ENCODE measurements at places on chromosomes 4 and X.

- no peak for DNase-seq
- H3K4me1 ChIP-seq, result peaks cover 8% of the 10 kb centered on the region
- no peaks in the 10 kb centered on the region for H3K27me3 ChIP-seq
- H3K36me3 ChIP-seq, result no peaks in the 10 kb centered on the region
- H3K27ac ChIP-seq, result no peak overlapping the region
Measured at GRCh38 chr4:113821856-113822255, 60.3 kb upstream of the CAMK2D start.

DNA sequence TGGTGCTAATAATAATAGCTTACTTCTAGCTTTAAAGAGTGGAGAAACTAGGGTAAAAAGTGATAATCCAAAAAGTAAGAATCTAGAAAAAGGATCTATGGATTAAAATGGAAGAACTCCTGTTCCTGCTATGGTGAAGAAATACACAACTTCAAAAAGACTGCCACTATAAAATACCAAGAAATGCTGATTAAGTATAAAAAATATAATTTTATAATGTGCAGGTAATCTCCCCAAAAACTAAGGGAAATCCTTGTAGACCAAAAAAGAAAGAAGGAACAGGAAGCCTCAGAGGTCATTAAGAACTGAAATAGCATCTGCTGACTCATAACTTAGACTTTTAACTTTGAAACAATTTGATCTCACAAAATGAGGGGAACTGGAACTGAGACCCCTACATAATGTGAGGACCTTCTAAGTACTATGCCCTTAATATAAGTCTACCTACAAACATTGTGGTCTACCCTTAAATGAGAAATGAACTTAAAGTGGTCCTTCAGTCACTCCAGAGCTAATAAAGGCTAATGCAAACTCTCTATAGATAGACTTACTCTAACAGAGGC, 50.6 kb upstream of the SRPX start:
- no peaks in the 10 kb centered on the region for H3K27me3 ChIP-seq
- no peak overlapping the region for H3K27ac ChIP-seq

GRCh38 chrX:9456250-9457074, 8.4 kb upstream of the TBL1X start:
- H3K27ac ChIP-seq, result no peak overlapping the region
- H3K4me3 ChIP-seq, result no peak overlapping the region
- no peaks in the 10 kb centered on the region for H3K27me3 ChIP-seq

DNA sequence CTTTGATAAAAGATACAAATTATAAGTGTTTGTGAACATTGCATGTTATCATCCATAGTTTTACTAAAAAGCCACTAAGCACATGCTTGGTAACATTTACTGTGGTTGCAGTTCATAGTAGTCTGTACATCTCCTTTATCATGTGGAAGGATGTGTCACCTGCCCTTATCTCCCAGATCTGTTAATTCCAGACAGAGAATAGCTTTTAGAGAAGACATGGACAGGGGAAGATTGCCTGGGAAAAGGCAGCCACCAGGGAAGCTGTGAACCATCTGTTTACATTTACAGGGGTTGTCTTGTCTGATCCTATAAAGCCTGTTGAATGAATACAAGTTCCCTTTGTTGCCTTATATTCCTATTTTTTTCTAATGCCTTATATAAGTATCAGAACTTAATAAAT, 396.0 kb downstream of the FAT4 start:
- no peaks in the 10 kb centered on the region for H3K27me3 ChIP-seq
- no peaks in the 10 kb centered on the region for H3K4me1 ChIP-seq
- DNase-seq, result no peak
- no peak overlapping the region for H3K27ac ChIP-seq

- peak overlapping the region; percentile 21 for H3K27ac ChIP-seq
- peaks cover 4% of the 10 kb centered on the region for H3K4me1 ChIP-seq
- H3K27me3 ChIP-seq, result no peaks in the 10 kb centered on the region
- no peak overlapping the region for H3K4me3 ChIP-seq
- DNase-seq, result no peak
Measured at GRCh38 chr4:57023104-57023503, 44.4 kb downstream of the POLR2B start.

- peak overlapping the region; percentile 65 for H3K27ac ChIP-seq
- peak; percentile 78 for DNase-seq
- no peaks in the 10 kb centered on the region for H3K27me3 ChIP-seq
- no peaks in the 10 kb centered on the region for H3K36me3 ChIP-seq
Measured at GRCh38 chrX:115940888-115941332, 229.6 kb upstream of the AGTR2 start.

- peaks cover 22% of the 10 kb centered on the region for H3K36me3 ChIP-seq
- DNase-seq, result no peak
- no peak overlapping the region for H3K27ac ChIP-seq
- H3K27me3 ChIP-seq, result no peaks in the 10 kb centered on the region
- H3K4me3 ChIP-seq, result no peak overlapping the region
- peaks cover 21% of the 10 kb centered on the region for H3K4me1 ChIP-seq
Measured at GRCh38 chr4:169259271-169259670, 11.5 kb downstream of the SH3RF1 start.

DNA sequence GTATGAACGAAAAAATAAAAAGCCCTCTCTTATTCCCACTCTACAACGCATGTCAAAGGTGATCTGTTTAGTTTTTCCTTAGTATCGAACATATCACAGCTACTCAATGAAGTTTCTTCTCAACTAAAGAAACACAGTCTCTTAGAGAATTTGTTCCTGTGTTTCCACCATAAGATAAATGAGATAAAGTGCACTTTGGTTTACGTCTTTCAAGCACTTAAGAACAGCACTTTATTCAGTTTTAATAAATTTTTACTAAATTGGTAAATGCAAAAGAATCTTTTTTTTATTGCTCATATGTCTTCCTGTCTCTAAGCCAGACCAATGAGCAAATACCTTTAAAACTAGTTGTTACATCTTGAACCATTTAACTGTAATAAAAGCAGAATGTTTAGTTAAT, 259.8 kb downstream of the CHIC1 start:
- H3K4me1 ChIP-seq, result no peaks in the 10 kb centered on the region
- DNase-seq, result no peak
- H3K27me3 ChIP-seq, result no peaks in the 10 kb centered on the region
- H3K36me3 ChIP-seq, result peaks cover 68% of the 10 kb centered on the region
- no peak overlapping the region for H3K4me3 ChIP-seq
- no peak overlapping the region for H3K27ac ChIP-seq

- H3K27me3 ChIP-seq, result peaks cover 21% of the 10 kb centered on the region
- no peaks in the 10 kb centered on the region for H3K36me3 ChIP-seq
- no peak for DNase-seq
- no peak overlapping the region for H3K27ac ChIP-seq
Measured at GRCh38 chrX:455673-456072, 69.0 kb upstream of the PPP2R3B start.

DNA sequence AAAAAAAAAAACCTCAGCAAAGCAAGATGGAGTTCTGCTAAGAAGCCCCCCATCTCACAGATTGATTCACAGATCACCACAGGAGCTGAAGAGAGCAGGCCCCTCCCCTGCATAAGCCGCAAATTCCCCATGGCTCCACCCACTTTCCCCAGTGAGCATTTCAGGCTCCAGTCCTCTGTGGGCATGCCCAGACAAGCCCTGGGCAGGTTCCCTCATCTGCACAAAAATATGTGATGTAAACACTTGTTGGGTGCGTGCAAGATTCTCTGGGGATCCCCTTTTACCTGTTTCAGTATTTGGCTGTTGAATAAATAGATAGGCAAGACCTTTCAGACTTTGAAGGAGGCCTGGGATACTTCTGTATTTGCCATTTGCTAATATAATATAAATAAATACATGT, 514.3 kb downstream of the PCDH7 start:
- no peaks in the 10 kb centered on the region for H3K36me3 ChIP-seq
- no peak overlapping the region for H3K4me3 ChIP-seq
- H3K4me1 ChIP-seq, result no peaks in the 10 kb centered on the region
- H3K27ac ChIP-seq, result no peak overlapping the region
- DNase-seq, result no peak

DNA sequence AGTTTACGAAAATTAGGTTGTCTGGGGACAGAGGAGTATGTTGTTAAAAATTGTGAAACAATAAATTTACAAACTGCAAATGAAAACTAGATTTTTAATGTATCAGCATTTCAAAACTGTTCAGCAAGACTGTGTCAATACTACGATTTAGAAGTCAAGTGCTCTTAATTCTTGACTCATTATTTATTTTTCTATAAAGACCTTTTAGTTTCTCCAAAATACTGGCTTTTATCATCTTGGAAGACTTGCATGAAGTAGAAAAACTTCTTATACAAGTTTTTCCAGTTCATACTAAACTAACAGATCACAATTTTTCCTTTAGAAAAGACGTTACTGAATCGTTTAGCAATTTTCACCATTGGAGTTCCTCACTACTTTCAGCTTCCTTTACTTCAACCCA, 231.4 kb downstream of the PPP3CA start:
- peaks cover 4% of the 10 kb centered on the region for H3K36me3 ChIP-seq
- H3K4me1 ChIP-seq, result no peaks in the 10 kb centered on the region
- H3K4me3 ChIP-seq, result no peak overlapping the region
- H3K27ac ChIP-seq, result no peak overlapping the region

DNA sequence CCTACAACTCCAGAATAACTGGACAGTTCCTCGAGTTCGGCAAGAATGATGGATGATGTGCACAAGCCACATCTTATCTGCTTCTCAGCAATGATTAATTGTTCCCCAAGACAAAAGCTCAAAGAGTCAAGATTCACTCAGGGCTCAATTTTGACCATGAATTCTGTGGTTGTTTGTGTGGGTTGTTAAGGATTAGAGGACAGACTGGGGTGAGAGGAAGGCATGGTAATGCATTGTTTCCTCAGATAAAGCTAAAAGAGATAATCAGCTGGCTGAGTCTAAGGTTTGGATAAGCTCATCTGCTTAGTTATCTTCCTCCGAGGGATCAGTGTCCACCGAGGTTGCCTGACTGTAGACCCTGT, 161.0 kb downstream of the CPEB2 start:
- DNase-seq, result no peak
- no peaks in the 10 kb centered on the region for H3K36me3 ChIP-seq
- peaks cover 6% of the 10 kb centered on the region for H3K4me1 ChIP-seq
